ENCODE measurements at places on chromosomes 1 and 21.

DNA sequence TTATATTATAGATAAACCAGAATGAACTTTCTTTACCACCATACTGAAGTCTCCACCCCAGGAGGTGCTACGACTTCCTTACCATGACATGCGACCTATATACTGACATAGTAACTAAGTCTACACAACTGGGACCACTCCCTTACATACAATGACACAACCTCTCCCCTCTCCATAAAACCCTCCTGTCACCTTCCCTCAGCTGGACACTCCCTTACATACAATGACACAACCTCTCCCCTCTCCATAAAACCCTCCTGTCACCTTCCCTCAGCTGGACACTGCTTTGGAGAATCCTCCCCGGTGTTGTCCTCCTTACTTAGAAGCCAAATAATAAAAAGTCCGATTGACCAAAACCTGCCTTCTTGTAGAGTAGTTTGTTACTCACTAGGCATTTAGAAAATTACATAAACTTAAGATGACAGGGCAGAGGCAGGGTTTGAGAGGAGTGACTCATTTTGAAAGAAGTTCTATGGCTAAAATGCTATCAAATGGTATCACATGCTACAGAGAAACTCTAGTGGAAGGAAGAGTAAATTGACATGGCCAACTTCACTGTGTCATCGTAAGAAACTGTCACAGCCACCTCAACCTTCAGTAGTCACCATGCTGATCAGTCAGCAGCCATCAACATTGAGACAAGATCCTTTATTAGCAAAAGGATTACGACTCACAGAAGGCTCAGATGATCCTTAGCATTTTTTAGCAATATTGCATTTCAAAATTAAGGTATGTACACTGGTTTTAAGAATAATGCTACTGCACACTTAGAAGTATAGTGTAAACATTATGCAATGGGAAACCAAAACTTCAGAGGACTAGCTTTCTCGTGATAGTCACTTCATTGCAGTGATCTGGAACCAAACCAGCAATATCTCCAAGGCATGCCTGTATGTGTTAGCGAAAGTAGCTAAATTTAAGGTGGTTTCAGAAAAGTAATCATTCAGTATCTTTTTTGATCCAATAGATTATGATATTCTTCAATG is 56.4 kb downstream of the AHCTF1 start:
- DNase-seq = no peak

GRCh38 chr1:93708734-93709481 is 27.3 kb upstream of the BCAR3 start:
- DNase-seq = peak; percentile 42

DNA sequence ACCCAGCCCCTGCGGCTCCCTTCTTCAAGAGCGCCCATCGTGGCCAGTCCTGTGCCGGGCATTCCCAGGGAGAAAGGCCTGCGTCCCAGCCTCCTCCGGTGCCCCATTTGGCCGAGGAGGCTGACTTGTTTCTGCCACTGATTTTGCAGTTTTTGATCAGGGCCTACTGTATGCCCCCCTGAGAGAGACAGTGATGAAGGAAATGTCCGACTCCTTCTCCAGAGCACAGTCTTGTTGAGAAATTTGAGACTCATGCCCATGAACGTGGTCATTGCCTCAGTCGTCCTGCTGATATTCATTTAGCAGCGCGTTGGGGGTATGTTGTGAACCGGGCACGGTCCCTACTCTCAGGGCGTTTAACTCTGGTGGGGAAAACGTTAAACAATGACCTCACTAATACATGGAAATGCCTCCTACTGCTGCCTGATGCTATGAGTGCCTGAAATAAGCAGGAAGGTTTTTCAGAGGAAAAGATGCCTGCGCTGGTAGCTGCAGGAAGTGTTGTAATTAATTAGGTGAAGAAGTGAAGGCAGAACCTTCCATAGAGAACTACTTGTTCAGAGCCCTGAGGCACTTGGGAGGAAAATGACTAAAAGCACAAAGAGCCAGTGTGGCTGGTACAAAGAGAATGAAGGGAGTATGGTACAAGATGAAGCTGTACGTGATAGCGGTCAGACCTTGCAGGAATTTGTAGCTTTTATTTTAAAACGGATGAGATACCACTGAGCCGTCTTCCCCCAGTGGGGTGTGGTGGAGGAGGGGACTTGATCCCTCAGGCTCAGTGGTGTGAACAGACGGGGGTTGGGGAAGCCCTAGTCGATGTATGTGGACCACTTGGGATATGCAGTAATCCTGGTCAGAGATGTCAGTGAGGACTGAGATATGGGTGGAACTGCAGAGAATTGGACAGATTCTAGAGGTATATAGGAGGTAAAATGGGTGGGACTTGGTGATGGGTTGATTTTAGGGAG is 730 bp downstream of the ZCCHC17 start:
- DNase-seq = peak; percentile 21

GRCh38 chr1:116318897-116319296 is 54.1 kb upstream of the ATP1A1 start:
- DNase-seq = no peak

Measured in right lung (tissue), 10 donors.